Stimulated activated CD8-positive, alpha-beta memory T cell treated with anti-CD3 and anti-CD28 coated beads, Interleukin-2, amount 100 ng/mL, for 1 hour (primary cell): ENCODE measurements at places on chromosomes 16 and 17.

GRCh38 chr16:9068886-9069285 is 22.6 kb upstream of the HAPSTR1 start:
- no peak for DNase-seq

DNA sequence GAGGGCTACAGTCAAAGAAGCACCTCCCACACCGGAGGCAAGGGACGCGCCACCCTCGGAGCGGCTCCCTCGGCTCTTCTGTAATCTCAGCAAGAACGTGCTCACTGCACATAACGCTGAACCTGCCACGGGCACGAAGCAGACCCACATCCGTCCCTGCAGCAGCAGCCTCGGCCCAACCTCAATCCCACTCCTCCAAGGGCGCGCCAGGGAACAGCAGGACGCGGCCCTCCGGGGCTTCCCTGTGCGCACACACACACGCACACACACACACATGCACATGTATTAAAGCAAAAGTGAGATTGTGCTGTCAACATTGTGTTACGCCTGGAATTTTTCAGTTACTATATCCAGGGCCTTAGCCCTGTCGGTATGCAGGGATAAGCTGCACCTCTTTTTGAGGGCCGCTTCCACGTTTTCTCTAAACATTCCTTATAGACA is 54.0 kb downstream of the TBC1D16 start:
- no peak for DNase-seq

DNA sequence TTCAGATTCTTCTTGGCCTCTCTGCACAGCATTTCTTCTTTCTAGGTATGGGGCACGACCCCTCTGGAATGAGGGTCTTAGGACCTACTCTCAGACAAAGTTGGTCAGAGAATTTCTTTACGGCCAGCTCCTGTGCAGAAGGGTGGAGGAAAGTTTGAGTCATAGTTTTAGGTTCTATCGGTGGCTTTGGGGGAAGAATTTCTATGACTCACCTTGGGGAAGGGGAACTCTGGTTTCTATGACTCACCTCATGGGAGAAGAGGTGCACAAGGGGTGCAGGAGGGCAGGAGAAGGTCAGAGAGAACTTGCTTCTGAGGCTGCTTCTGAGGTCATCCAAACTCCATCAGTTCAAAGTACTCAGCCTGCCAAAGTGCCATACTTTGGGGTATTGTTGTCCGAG is 2.5 kb upstream of the ABCC12 start:
- no peak for DNase-seq

DNA sequence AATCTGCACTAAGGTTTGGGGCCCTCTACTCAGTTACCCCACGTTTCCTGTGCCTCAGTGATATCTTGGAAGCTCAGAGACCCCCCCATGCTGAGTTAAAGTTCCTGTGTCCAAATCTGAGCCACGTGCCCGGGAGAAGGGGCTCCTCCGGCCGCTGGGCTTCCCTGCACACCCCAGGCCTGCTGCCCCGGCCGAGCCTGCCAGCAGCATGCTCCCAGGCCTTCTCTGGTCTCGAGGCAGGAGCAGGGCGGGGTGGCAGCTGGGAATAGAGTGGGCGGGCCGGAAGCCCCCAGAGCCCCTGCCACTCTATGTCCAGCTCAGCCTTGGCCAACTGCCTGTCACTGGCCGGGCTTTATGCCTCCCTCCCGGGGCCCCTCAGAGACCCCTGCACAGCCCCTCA is 5.6 kb upstream of the VASN start:
- no peak for DNase-seq

DNA sequence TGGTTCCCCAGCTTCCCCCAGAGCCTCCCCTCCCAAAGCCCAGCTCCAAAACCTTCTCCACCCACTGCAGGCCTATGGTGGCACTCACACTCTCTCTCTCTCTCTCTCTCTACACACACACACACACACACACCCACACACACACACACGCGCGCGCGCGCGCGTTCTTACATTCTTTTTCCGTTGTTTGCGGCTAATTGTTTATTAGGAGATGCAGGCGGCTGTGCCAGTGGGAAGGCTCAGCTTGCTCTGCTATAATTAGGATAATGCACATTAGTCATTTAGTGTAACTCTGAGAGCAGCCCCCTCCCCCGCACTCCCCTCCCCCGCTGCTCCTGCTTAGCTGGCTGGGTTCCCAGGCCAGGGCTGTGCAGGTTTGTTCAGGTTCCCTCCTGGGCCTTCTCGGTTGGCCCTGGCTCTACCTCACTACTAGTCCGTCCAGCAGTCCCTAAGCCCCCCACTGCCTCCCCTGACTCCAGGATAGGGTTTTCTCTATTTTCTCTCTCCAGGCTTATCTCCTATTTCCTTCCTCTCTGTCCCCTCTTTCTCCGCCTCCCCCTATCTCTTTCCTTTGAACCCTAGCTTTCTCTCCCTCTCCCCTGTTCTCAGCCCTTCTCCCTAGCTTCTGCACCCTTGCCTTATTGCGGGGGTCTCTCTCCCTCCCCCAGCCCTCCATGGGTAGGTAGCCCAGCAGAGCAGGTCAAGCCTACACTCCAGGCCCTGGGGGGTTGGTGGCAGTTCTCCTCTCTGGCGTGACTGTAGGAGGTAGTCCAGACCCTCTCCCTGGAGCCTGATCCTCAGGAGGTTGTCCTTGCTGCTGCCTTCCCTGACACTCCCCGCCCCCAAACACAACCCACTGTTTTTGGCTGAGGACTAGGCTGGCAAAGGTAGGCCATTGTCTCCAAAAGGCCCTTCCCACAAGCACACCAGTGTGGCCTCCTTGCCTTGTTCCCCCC is 34.0 kb downstream of the TMEM132E start:
- DNase-seq = no peak

GRCh38 chr16:55839115-55839514 is 6.2 kb upstream of the CES1 start:
- DNase-seq = no peak

- DNase-seq = no peak
Observed at GRCh38 chr17:7017827-7018200, 5.0 kb upstream of the BCL6B start.

DNA sequence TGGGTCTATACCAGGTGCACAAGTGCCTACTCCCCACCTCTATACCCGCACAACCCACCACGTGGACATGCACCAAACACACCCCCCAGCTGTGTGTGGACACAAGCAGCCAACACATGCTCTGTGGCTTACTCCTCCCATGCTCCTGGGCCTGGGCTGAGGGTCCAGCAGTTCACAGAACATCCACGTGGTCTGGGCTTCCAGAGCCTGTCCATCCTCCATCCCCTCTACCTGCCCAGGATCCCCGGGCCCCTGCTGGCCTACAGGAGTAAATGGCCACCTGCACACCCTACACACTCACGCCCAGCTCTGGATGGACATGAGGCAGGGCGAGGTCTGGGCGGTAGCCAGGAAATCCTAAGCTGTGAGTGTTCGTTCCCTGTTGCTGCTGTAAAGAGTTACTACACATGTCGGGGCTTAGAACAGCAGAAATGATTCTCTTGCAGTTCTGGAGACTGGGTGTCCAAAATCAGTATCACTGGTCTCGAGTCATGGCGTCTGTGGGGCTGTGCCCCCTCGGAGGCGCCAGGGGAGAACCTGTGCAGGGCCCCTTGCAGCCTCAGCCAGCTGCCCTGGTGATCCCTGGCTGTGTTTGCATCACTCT is 15.0 kb upstream of the RAI1 start:
- DNase-seq = no peak

DNA sequence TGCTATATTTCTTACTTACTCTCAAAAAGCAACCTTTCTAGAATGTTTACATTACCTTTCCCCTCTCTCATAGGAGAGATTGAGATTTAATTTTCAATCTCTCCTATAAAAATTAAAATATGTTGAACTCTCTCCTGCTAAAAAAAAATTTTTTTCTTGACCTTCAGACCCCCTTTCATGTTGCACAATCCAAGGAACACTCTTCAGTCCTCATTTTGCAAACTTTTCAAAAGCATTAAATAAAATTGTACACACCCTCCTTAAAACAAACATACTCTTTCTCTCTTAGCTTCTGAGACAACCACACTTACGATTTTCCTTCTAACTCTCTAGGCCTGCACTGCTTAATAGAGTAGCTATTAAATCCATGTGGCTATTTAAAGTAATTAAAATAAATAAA is 8.6 kb upstream of the ABCA6 start:
- no peak for DNase-seq

GRCh38 chr17:74860229-74860871 is 665 bp upstream of the GRIN2C start:
- DNase-seq = no peak

DNA sequence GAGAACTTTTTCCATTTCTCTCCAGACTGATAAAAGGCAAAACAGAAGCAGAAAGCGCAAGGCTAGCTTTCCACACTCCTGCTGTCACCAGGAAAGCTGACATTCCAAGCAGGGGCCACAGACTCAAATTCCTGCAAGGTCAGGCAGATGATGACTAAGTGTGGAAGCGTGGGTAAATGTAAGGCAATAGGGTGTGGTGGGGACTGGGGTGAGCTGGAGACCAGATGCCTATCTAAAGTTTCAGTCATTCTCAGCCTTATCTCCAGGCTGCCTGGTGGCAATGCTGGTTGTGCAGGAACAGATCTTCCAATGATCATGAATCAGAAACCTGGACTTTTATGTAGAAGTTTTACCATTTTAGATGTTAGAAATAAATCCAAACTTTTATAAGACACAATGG is 224.1 kb downstream of the GSG1L start:
- no peak for DNase-seq

DNA sequence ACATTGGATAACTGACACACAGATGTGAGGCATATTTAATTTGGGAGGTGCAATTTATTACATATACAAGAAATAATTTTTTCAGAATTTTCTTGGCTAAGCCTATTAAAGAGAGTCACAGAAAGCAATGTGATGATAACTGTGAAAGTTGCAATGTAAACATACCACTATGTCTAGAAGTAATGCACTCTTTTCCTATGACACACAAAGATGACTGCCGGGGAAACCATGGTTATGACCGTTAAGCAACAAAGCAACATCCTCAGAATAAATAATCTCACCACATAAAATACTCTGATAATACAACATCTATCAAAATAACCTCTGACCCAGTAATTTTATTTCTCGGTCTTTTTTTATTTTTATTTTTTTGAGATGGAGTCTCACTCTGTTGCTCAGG is 10.5 kb upstream of the QRICH2 start:
- no peak for DNase-seq

- DNase-seq = no peak
Observed at GRCh38 chr17:68719431-68719830, 118.3 kb upstream of the FAM20A start.

- peak; percentile 48 for DNase-seq
Observed at GRCh38 chr16:1002399-1003166, 21.0 kb downstream of the SOX8 start.

DNA sequence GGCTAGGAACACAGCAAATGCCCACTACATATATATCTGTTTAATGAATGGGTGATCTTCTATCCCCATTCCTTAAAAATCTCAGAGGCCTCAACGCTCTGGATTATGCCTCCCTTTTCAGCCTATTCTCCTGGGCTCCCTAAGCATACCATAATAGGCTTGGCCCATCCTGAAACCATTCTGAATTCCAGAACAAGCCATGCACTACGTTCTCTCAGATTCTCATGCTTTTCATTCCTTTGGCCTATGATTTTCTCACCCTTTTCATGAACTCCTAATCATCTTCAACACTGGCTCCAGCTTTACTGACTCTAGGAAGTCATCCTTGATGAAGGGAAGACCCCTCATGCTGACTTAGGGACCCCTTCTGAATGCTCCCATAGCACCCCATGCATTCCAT is 71.1 kb downstream of the RPGRIP1L start:
- DNase-seq = no peak

DNA sequence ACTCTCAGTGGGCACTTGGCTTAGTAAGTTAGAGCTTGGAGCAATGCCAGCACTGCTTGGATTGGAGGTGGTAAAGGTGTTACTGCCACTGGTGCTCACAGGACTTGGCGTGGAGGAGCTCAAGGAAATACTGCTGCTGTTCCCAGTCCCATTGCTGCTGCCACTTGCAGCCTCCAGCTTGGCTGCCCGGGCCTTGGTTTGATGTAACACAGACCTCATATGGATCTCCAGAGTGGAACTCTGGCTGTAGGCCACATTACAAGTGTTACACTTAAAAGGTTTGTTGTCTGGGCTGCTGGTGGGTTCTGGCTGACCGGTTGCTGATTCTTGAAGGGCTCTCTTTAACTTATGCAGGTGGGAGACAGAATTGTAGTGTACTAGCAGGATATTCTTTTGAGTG is 250.3 kb downstream of the ZFHX3 start:
- DNase-seq = no peak

DNA sequence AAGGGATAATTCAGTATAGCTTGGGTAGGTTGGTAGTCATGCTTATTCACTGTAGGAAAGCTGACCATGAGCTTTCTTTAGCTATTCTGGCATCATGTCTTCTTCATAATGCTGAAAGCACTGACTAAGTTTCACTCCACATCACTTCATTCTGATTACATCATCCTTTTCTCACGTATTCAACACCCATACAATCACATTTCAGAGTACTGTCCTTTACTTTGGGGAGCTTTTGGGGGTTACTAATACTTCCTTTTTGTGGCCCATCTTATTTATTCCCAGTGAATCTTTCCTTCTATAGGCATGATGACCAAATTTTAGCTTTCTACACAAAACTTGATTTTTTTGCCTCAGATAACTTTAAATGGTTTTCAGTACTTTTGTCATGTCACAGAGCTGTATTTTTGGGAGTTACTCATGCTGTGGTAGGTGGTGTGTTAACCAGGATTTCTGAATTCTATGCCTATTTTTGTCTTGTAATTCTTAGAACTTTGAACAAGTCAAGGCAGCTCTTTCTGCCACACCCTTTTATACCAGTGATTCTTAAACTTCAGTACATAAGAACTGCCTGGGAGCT is 23.5 kb downstream of the TADA2A start:
- DNase-seq = no peak

DNA sequence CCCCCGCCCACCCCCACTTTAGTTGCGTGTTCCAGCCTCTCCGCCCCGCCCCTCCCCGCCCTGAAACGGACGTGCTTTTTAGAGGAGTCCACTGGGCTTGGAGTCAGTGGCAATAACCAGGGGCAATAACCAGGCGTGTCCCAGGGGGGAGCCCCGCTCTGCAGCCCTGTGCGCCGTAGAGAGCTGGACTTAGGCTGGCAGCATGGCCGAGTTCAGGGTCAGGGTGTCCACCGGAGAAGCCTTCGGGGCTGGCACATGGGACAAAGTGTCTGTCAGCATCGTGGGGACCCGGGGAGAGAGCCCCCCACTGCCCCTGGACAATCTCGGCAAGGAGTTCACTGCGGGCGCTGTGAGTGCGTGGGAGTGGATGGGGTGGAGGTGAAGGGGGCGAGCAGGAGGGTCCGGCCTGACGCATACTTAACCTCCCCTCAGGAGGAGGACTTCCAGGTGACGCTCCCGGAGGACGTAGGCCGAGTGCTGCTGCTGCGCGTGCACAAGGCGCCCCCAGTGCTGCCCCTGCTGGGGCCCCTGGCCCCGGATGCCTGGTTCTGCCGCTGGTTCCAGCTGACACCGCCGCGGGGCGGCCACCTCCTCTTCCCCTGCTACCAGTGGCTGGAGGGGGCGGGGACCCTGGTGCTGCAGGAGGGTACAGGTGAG is at the start of gene ALOX15B:
Gene ALOX15B (plus strand): TSS at position 106 of the 657 bp plus-strand sequence. CDS start 97 bp downstream, at position 203.
- no peak for DNase-seq

- no peak for DNase-seq
Observed at GRCh38 chr17:72381597-72382397, 261.0 kb downstream of the SOX9 start.
